HTR-8/SVneo (cell line): ENCODE measurements at places on chromosomes 7 and 10.

DNA sequence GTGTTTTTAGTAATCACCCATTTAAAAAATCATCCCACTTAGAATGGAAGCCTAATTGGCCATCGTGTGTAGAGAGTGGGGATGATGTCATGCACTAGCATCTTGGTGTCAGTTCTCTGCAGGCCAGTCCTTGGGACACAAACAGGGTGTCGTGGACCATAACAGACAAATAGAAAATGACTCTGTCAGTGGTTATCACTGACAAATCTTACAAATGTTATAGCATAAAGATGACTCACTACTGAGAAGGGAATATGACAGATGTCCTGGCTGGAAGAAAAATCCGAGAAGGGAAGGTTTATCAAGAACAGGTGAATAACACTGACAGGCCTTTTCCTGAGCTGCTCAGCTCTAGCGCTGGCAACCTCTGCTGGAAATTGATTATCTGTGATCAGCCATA, 10.6 kb downstream of the CABCOCO1 start:
- DNase-seq = no peak

DNA sequence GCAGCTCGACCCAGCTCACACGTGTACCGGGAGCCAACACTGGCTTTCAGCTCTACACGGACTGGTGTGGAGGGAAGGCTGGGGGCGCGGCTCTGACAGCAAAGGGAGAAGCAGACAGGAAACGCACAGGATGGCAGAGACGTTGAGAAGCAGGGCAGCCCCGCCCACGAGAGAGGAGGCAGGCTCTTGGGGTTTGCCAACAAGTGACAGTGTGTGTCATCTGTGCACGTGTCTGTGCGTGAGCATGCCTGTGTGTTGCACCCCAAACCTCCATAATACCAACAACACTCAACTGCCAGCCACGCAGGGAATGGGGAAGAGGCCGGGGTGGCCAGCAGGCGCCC, 64.4 kb upstream of the PDGFA start:
- no peak for DNase-seq

DNA sequence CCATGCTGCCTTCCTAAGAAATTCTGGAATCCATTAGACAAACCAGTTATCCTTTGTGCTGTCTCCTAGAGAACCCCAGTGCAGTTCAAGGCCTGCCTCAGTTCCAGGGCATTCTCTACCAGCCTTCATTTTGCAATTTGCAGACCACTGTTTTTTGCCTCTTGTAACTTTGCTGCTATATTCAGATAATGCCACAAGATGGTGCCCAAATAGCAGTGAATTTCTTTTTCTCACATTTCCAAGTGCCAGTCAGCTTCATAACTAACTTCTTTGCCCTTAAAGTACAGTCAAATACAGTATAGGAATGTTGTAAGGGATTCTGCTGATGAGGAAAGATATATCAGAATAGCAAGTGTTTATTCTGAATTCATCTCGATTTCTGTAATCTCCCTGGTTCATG, 25.2 kb downstream of the LOXL4 start:
- DNase-seq = no peak

GRCh38 chr10:10977226-10977956, 40.3 kb upstream of the CELF2 start:
- DNase-seq = no peak

- no peak for DNase-seq
Measured at GRCh38 chr10:86583983-86584382, 62.4 kb upstream of the WAPL start.

GRCh38 chr7:95092324-95092723, 184.9 kb downstream of the PPP1R9A start:
- no peak for DNase-seq

DNA sequence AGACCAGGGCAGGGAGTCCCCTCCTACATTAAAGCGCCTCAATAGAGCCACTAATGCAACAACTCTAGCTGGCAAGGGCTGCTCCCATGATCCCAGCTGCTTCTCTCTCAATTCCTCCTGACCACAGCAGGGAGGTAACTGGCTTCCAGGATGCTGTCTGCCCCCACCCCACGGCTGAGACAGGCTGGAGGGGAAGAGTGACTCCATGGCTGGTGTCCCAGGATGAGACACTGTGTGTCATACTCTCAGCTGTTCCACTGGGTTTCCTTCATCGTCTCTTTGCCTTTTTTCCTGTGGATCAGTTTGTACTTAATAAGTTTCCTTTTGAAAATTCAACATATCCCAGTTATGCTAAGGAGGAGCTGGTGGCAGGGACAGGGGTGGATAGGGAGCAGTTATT, 27.7 kb upstream of the MYH16 start:
- no peak for DNase-seq

DNA sequence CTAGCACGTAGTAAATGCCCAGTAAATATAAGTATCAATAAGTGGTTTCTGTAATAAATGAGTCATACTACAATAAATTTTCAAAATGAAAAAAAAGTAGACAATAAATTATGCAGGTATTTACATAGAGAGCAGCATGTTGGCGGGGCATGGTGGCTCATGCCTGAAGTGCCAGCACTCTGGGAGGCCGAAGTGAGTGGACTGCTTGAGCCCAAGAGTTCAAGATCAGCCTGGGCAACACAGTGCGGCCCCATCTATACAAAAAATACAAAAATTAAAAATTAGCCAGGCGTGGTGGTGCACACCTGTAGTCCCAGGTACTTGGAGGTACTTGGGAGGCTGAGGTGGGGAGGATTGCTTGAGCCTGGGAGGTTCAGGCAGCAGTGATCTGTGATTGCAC, 509.3 kb upstream of the KLF6 start:
- no peak for DNase-seq

DNA sequence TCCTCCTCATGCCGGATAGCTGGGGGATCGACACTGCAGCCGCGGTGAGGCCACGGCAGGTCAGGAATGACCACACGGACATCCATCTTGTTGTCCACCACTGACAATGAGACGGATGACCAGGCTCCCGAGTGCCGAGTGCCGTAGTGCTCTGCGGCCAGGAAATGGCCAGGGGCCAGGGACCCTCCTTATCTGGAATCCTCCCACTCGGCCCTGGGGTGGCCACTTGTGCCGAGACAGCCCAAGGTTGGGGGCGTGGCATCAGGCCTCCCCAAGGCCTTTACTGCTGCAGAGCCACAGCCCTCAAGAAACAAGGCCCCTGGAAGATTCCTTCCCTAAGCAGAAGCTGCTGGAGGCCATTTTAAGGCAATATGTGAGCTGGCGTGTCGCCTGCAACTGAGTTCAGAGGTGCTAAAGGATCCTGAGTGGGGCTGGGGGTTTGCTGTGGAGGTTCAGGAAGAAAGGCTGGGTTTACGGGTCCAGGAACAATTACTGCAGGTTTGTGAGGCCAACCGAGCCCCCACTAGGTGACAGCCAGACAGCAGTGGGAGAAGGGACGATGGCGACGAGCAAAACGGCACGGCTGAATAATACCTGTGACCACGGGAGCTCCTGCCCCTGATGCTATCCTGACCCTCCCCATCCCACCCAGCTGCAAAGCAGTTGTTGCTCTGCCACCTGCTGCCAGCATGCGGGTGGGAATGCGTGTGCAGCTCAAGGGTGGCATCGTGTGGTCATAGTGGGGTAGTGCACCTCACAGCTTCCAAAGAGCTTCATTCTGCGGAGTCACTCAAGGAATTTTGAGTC, 31.6 kb upstream of the LEP start:
- peak; percentile 69 for DNase-seq

- no peak for DNase-seq
Measured at GRCh38 chr10:1709161-1709560, 28.2 kb downstream of the ADARB2 start.

- DNase-seq = no peak
Measured at GRCh38 chr7:156012412-156012811, 200.1 kb upstream of the SHH start.
